Endodermal cell (in vitro differentiated cells): ENCODE measurements at places on chromosomes 6 and 20. TPM values are rescaled to one million over a fixed set of nuclear protein-coding genes. Genes with fewer than 3 reads are reported as not detected.

LY6G6F gene
- total RNA-seq, result not detected in 2 replicates

PTCHD4 gene
- 0.42 and 0.50 TPM in 2 replicates for total RNA-seq

EEF1A2 gene
- total RNA-seq, result 19.5 and 22.6 TPM in 2 replicates

SAMD10 gene
- 5.3 and 6.0 TPM in 2 replicates for total RNA-seq

NNAT gene
- 16.8 and 17.8 TPM in 2 replicates for total RNA-seq

OPRM1 gene
- not detected in 3 replicates for total RNA-seq

MUCL3 gene
- total RNA-seq, result 0.16 and 0.18 TPM in 2 replicates

PDYN gene
- total RNA-seq, result 0.52 to 0.71 TPM (median 0.65 TPM) in 3 replicates

HAO1 gene
- not detected in 2 replicates for total RNA-seq

POPDC3 gene
- total RNA-seq, result 8.0 to 9.9 TPM (median 9.2 TPM) in 3 replicates

FRK gene
- total RNA-seq, result 1.3 and 1.4 TPM in 2 replicates

SLC4A11 gene
- total RNA-seq, result 0.87 to 4.5 TPM (median 3.8 TPM) in 3 replicates

DEFB128 gene
- not detected in 3 replicates for total RNA-seq

IL20RA gene
- total RNA-seq, result 0.38 and 0.57 TPM in 2 replicates

BCAS4 gene
- 9.5 and 9.6 TPM in 2 replicates for total RNA-seq

HLA-DRB5 gene
- total RNA-seq, result 0.71 to 1.9 TPM (median 1.1 TPM) in 3 replicates

ZNF133 gene
- 18.0 to 22.9 TPM (median 21.6 TPM) in 3 replicates for total RNA-seq

TRIM31 gene
- not detected in 2 replicates for total RNA-seq

DNA sequence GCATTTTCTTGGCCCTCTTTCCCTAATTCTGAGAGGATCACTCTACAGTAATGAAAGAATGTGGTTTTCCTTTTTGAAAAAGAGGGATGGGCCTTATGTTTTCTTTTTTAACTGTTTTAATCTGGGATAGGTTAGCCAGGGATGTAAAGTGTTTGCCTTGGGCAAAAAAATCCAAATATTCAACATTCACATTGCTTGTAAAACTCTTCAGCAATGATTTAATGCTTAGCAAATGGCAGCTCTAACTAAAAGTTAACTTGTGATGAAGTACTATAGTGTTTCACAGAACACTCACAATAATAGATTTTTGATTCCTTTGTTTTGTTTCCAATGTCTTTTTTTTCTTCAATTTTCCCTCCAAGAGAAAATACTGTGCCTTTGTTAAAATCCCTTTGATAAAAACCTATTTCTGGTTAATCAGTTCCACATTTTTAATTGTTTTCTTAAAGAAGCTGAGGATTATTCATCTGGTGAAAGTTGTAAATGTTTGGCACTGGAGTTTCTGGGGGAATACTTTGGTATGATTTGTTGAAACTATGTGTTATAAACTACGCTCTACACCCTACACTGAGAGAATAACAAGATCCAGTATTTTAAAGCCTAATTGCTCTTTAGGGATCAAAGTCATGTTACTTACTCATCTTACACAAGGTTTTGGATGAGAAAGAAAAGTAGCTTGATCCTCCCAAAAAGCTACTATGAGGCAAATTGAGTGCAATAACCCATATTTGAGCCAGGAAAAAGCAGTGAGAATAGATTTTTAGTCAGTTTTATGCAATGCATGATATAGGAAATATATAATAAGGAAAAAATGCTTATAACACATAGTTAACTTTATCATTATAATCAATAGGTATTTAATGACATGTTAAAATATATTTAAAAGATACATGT lies 335.8 kb downstream of the EPHA7 start:
- H3K27ac ChIP-seq, result no peak overlapping the region
- DNase-seq, result no peak
- no peaks in the 10 kb centered on the region for H3K27me3 ChIP-seq
- H3K36me3 ChIP-seq, result no peaks in the 10 kb centered on the region
- H3K4me3 ChIP-seq, result no peak overlapping the region

DNA sequence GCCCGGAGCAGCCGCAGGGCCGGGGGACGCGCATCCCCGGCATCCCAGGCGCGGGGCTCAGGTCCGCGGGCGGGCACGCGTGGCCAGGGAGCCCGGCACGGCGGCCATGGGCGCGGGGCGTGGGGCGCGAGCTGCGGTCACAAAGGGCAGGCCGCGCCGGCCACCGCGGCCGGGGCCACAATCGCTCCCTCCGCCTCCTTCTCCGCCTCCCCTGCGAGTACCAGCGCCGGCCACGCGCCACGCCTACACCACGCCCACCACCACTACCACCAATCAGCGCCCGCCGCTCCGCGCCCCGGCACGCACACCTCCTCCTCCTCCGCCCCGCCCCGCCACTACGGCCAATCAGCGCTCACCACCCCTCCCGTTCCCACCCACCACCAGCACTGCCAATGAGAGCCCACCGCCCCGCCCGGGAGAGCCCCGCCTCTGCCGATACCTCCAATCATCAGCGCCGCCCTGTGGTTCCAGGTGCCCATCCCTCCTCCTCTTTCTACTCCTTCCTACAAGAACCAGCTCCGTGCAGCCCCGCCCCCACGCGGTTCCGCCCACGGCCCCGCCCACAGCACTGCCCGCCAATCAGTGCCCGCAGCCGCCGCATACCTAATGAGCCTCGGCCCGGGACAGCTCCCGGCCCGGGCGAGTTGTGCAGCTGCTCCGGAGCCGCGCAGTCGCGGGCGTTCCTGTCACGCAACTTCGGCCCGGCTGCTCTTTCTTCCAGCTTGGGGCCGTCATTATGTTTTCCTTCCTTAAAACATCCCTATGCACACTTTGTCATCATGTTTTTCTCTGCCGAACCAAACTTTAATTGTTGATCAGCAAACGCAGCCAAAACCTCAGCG lies at the start of gene RPS6KA2:
Gene RPS6KA2 (minus strand): TSS at position 219 of the 842 bp plus-strand sequence. CDS start 232 bp downstream, outside the sequence.
- peaks cover 40% of the 10 kb centered on the region for H3K27me3 ChIP-seq
- peak within 1 kb of the TSS; percentile 99 for H3K27ac ChIP-seq
- H3K36me3 ChIP-seq, result no peaks in the 10 kb centered on the region
- no peaks in the 10 kb centered on the region for H3K4me1 ChIP-seq
- DNase-seq, result peak; percentile 100

GRCh38 chr20:2460752-2461424 lies 9.7 kb downstream of the SNRPB start:
- H3K36me3 ChIP-seq, result peaks cover 73% of the 10 kb centered on the region
- no peak overlapping the region for H3K4me3 ChIP-seq
- no peaks in the 10 kb centered on the region for H3K27me3 ChIP-seq
- H3K4me1 ChIP-seq, result no peaks in the 10 kb centered on the region

DNA sequence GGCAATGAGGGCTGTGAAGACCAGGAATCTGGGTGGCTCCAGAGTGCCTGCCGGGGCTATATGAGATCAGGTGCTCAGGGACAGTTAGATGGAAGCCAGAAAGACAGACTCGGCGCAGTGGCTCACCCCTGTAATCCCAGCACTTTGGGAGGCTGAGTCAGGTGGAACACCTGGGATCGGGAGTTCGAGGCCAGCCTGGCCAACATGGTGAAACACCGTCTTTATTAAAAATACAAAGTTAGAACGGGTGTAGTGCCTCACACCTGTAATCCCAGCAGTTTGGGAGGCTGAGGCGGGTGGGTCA lies 43.4 kb downstream of the BCAS4 start:
- H3K36me3 ChIP-seq, result no peaks in the 10 kb centered on the region
- no peak for DNase-seq
- H3K4me1 ChIP-seq, result no peaks in the 10 kb centered on the region

GRCh38 chr20:21509597-21510371 lies 4.1 kb downstream of the NKX2-2 start:
- no peak overlapping the region for H3K4me3 ChIP-seq
- H3K36me3 ChIP-seq, result no peaks in the 10 kb centered on the region
- peak; percentile 68 for DNase-seq
- H3K4me1 ChIP-seq, result peaks cover 4% of the 10 kb centered on the region

DNA sequence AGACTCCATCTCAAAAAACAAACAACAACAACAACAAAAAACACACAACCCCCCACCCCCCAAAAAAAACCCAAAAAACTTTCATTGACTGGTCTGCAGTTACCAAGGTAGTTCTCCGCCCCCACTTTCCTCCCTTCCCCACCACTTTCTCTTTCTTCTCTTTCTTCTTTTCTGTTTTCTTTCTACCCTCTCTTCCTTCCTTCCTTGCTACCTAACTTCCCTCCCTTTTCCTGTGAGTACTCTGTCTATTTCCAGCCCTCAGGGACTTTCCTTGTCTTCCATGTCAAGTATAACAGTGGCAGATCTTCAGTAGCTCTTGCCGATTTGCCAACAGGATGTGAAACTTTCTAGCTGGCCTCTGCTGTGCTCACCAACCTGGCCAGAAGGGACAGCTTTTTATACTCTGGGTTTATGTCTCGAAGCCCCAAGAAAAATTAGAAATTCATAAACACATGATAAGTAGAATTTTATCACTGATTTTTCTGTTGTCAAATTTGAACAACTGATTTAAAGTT lies 399.5 kb downstream of the QKI start:
- no peaks in the 10 kb centered on the region for H3K4me1 ChIP-seq
- no peak overlapping the region for H3K4me3 ChIP-seq
- H3K27ac ChIP-seq, result no peak overlapping the region
- DNase-seq, result no peak
- H3K36me3 ChIP-seq, result no peaks in the 10 kb centered on the region
- H3K27me3 ChIP-seq, result no peaks in the 10 kb centered on the region

GRCh38 chr20:36754656-36755222 lies 8.8 kb upstream of the NDRG3 start:
- no peak overlapping the region for H3K27ac ChIP-seq
- H3K4me3 ChIP-seq, result no peak overlapping the region
- no peaks in the 10 kb centered on the region for H3K4me1 ChIP-seq

- no peaks in the 10 kb centered on the region for H3K36me3 ChIP-seq
- no peak for DNase-seq
Observed at GRCh38 chr20:39632176-39632575, 670.0 kb downstream of the DHX35 start.

GRCh38 chr6:98844244-98845210 lies 10.2 kb downstream of the POU3F2 start:
- H3K27ac ChIP-seq, result peak overlapping the region; percentile 93
- DNase-seq, result peak; percentile 65
- H3K4me1 ChIP-seq, result no peaks in the 10 kb centered on the region
- peaks cover 100% of the 10 kb centered on the region for H3K27me3 ChIP-seq
- peak overlapping the region; percentile 69 for H3K4me3 ChIP-seq

DNA sequence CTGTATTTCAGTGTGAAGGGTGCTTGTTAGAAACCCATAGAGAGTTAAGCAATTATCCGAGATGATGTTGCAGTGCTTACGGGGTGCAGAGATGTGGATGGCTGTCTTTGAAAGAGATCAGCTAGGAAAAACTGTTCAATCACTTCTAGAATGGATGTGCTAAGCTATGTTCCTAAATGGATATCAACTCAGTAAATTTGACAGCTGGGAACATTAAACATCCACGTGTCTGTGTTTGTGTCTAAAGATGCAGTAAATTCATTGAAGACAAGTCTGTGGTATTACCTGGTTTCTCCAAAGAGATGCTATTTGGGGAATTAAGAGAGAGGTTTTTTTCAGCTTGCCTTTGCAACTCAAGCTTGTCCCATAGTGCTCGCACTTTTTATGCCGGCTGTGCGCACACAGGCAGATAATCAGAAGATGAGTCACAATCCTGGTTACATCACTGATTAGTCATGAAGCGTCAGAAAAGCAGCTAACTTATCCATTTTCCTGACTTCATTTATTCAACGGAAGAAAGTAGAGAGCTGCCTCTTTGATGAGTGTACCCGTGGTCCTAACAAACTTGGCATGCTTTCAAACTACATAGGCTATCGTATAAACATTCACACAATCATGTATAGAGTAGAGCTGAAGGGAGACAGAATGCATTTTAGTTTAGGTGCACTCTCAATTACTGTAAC lies 691.7 kb upstream of the SLC35B3 start:
- H3K27me3 ChIP-seq, result no peaks in the 10 kb centered on the region
- no peak overlapping the region for H3K27ac ChIP-seq
- no peaks in the 10 kb centered on the region for H3K36me3 ChIP-seq
- H3K4me3 ChIP-seq, result no peak overlapping the region
- H3K4me1 ChIP-seq, result no peaks in the 10 kb centered on the region

- no peak overlapping the region for H3K27ac ChIP-seq
- DNase-seq, result no peak
- H3K4me3 ChIP-seq, result no peak overlapping the region
- no peaks in the 10 kb centered on the region for H3K36me3 ChIP-seq
- no peaks in the 10 kb centered on the region for H3K27me3 ChIP-seq
- H3K4me1 ChIP-seq, result peaks cover 3% of the 10 kb centered on the region
Observed at GRCh38 chr6:88077305-88077704, 29.7 kb downstream of the SPACA1 start.

GRCh38 chr20:19783966-19784401 lies 25.9 kb downstream of the RIN2 start:
- no peak overlapping the region for H3K4me3 ChIP-seq
- no peaks in the 10 kb centered on the region for H3K27me3 ChIP-seq
- no peaks in the 10 kb centered on the region for H3K36me3 ChIP-seq
- H3K27ac ChIP-seq, result no peak overlapping the region

- no peaks in the 10 kb centered on the region for H3K36me3 ChIP-seq
- no peak overlapping the region for H3K4me3 ChIP-seq
- no peaks in the 10 kb centered on the region for H3K4me1 ChIP-seq
- H3K27me3 ChIP-seq, result no peaks in the 10 kb centered on the region
Observed at GRCh38 chr6:6717953-6718352, 129.4 kb downstream of the LY86 start.

DNA sequence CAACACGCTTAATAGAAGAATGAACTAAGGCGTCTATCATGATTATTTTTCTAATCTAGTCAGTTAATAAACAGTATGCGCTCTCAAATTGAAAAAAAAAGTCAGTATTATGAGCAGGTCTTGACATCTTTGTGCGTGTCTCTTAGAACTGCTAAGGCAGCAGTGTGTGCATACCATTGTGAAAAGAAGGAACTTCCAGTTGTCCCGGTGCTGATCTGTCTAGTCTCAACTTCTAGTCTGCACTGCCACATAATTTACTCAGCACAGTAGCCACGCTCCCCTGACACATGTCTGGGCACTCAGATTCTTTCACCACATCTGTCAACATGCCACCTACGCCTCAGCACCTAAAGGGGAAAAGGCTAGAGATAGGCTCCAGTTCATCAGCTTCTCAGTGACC lies 61.1 kb upstream of the SPDEF start:
- no peak for DNase-seq
- H3K36me3 ChIP-seq, result peaks cover 4% of the 10 kb centered on the region
- no peak overlapping the region for H3K4me3 ChIP-seq
- H3K4me1 ChIP-seq, result peaks cover 7% of the 10 kb centered on the region

DNA sequence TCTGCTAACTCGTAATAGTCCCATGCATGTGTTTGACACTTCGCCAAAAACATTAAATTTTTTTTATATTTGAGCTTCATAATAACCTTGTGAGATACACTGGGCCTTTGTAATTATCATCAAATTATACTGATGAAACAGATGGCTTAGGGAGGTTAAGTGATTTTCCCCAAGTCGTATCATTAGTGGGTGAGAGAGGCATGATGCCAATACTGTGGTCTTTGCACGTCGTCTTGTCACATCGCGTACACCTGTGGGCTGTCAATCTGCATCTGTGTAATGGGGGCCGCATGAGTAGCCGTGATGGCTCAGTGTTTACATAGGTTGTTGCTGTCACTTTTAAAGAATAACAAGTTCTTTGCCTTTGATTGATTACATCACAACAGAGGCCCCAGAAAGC lies 1.7 kb downstream of the PRL start:
- no peaks in the 10 kb centered on the region for H3K27me3 ChIP-seq
- H3K4me3 ChIP-seq, result no peak overlapping the region
- no peak overlapping the region for H3K27ac ChIP-seq
- no peaks in the 10 kb centered on the region for H3K4me1 ChIP-seq

- H3K27me3 ChIP-seq, result no peaks in the 10 kb centered on the region
- no peaks in the 10 kb centered on the region for H3K36me3 ChIP-seq
- no peak overlapping the region for H3K27ac ChIP-seq
- H3K4me1 ChIP-seq, result no peaks in the 10 kb centered on the region
Observed at GRCh38 chr6:98957450-98957849, 9.7 kb upstream of the FBXL4 start.

GRCh38 chr20:63295846-63296245 lies 2.9 kb downstream of the COL20A1 start:
- no peak for DNase-seq
- no peak overlapping the region for H3K27ac ChIP-seq
- H3K4me1 ChIP-seq, result no peaks in the 10 kb centered on the region
- no peaks in the 10 kb centered on the region for H3K27me3 ChIP-seq
- H3K36me3 ChIP-seq, result no peaks in the 10 kb centered on the region
- no peak overlapping the region for H3K4me3 ChIP-seq
